ENCODE measurements at places on chromosomes 3 and 15.

- no peak for DNase-seq
Measured at GRCh38 chr3:12454076-12454815, 30.0 kb upstream of the TSEN2 start.

- no peak for DNase-seq
Measured at GRCh38 chr3:48187301-48187578, 977 bp downstream of the CDC25A start.

DNA sequence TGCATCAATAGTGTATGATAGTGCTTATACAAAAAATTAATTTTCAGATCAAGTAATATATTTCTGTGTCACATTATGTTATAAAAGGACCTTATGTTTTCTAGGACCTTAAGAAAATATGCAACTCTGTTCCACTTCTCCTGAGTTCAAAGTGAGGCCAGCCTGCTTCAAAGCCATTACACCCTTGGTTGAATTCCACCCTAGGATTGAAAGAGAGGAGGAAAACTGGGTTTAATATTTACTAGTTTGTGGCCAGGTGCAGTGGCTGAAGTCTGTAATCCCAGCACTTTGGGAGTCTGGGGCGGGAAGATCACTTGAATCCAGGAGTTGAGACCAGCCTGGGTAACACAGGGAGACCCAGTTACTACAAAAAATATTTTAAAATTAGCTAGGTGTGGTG, 32.9 kb upstream of the NR1I2 start:
- DNase-seq: no peak

GRCh38 chr3:57981483-57982087, 26.6 kb upstream of the FLNB start:
- DNase-seq: no peak

GRCh38 chr15:88108477-88108876, 148.1 kb downstream of the NTRK3 start:
- no peak for DNase-seq
